Posterior vena cava (tissue), 2 donors: ENCODE measurements at places on chromosomes 1 and 21.

DNA sequence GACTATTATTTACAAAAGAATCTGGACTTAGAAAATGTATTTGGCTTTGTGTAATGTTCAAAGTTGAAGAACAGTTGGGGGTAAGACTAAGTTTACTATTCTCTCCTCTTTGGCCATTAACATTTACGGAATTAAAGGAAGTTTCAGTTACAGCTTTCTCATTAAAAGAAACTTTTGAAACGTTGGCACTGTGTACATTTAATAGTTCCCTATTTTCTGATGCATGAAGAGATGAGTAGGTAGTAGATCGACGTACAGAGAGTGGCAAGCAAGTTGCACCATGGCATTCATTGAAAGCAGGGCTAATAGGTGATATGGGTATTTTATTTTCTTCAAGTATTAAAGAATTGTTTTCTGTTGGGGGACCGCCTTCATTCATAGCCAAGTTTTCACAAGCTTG lies 3.2 kb downstream of the ASPM start:
- DNase-seq: no peak

DNA sequence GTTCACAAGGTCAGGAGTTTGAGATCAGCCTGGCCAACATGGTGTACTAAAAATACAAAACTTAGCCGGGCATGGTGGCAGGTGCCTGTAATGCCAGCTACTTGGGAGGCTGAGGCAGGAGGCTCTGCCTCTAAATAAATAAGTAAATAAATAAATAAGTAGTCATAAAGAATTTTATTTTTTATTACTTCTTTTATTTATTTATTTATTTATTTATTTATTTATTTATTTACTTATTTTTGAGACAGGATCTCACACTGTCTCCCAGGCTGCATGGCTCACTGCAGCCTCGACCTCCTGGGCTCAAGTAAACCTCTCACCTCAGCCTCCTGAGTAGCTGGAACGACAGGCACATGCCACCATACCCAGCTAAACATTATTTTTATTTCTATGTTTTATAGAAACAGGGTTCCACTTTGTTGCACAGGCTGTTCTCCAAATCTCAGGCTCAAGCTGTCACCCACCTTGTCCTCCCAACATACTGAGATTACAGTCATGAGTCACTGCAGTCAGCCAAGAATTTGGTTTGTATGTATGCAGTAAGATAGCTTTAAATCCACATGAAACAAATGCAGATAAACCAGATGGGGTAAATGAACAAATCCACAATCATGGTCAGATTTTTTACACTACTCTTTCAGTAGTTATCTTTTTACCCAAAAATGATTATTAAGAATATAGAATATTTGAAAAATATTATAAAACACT lies 523.3 kb upstream of the RGS18 start:
- no peak for DNase-seq

DNA sequence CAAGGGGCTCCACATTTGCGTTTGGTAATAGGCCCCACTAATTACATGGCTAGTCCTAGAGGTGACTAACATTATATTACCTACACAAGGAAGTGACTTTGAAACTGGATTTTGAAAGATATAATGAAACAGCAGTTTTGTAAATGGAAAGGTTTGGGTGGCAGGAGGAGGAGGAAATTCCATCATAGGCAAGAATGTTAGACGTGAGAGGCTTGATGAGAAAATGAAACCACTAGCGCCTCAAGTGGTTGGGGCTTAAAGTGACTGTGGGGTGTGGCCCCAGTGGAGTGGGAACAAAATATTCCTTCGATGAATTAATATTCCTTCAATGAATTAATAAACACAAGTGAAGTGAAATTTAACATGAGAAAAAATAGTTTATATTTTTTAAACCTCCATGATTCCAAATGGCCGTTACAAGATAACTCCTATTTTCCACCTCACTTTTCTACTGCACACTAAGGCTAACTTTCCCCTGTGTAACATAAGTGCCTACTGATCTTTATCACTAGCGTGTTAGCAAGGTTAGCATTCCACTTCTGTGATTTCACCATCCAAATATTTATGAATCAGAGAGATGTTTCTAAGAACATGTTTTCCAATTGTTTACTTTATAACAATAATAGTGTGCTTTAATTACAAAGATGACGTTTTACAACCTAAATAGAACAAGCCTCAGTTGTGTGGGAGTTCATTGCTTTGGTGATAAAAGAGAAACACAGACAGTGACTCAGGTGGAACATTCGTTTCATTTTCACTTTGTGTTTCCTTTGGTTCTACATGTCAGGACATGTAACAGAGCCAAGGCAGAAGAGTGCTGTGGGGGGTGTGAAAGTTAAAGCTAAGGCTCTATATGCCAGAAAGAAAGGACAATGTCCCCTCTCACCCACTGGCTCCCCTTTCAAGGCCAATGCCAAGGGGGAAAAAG lies 12.5 kb upstream of the ATF3 start:
- no peak for DNase-seq

- DNase-seq: no peak
Measured at GRCh38 chr1:31238986-31239613, 587 bp downstream of the NKAIN1 start.

GRCh38 chr1:73593804-73594203 lies 604.2 kb downstream of the LRRIQ3 start:
- DNase-seq: no peak

DNA sequence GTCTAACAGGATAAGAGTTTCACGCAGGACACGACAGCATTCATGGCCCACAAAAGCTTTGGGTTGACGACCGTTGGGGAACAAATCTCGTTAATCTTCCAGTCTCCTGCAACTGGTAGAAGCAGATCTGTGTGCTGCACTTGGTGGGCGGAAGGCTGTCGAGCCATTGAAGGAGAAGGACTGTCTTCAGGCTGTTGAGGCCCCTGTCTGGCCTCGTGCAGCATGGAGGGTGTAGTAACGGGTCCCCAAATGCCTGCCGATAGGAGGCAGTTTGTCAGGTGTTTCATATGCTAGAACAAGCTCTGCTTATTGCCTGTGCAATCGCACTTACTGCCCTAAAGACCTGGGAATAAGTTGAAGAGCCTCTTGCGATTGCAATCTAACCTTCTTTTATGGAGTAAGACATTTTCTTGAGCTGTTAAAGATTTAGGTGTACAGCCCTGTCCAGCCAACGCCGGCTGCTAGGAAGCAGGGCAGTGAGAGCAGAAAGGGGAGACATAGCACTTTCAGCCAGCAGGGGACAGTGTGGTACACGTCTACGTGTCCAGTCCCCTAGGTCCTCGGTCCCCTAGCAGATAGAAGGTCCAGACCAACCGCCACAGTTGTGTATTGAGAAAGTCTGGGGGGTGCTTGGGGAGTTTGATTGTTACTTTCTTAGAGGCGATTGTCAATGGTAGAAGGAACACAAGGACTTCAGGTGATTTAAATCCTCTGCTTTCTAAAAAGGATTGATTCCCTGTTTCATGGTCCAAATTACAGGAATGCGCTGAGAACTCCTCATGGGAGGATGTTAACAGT lies 102.3 kb upstream of the TMPRSS2 start:
- DNase-seq: no peak

GRCh38 chr1:18743233-18743632 lies 112.6 kb downstream of the PAX7 start:
- DNase-seq: no peak

GRCh38 chr21:34042735-34043134 lies 30.6 kb upstream of the MRPS6 start:
- no peak for DNase-seq

DNA sequence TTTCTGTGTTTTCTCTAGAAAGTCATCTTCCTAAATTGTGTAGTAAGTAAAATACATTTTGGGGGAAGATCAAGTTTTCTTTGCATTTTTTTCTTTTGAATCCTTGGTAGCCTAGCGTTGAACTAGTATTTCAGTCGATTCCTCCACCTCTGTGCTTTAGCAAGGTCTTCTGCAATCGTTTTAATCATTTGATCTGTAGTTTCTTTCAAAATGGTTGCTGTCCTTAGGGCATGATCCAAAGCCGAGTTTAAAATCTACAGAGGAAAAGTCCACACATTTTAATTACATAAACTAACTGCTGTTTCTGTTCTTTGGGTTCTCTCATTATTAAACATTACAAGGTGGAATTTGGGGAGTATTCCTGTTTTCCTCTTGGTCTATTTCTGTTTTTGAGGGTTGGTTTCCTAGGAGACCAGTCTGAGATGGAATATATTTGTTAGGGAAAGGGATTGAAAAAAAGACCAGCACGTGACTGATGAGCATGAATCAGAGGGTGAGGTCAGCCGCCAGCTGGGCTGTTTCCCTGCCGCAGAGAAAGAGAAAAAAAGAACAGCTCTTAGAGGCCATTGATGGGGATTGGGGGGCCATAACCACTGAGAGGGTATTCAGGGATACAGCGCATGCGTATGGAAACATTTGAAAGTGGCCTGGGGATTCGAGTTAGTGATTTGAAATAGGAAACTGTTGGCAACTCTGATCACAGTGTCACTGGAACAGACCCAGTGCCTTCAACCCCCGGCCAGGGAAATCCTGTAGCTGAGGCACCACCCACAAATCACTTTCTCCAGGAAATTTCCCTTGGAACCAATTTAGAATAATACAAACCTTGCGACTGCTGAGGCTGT lies 40.6 kb downstream of the AKNAD1 start:
- DNase-seq: peak; percentile 91

DNA sequence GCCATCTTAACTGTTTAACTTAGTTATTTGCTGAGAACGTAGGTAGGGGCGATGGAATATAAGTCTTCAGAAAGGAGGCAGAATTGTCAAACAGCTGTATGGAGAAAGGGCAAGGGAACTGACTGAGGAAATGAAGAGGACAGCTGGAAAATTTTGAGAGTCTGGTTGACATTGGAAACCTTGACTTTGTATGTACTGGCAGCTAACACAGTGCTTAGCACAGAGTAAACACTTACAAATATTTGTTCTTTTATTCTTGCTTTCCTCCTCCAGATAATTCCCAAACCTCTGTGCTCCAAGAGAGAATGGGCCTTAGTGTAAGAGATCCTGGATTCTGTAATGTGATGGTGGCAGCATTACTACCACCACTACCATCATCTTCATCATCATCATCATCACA lies 91.3 kb downstream of the ZSCAN20 start:
- DNase-seq: no peak

DNA sequence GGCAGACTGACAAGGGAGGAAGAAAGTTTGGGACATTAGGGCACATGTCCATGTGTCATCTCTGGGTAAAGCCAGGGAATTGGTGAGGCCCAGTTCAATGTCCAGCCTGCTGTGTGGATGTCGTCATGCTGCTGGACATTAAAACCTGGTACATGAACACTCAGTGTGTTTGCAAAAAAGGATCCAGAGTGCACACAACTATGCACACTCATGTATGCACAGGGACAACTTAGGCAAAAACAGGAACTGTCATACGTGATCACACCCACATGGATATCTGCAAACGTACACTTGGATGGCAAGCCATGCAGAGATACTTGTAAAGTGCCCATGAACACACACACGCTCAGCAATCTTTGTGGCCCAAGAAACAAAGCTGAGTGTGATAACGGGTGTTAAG lies 47.9 kb upstream of the NEK2 start:
- no peak for DNase-seq

DNA sequence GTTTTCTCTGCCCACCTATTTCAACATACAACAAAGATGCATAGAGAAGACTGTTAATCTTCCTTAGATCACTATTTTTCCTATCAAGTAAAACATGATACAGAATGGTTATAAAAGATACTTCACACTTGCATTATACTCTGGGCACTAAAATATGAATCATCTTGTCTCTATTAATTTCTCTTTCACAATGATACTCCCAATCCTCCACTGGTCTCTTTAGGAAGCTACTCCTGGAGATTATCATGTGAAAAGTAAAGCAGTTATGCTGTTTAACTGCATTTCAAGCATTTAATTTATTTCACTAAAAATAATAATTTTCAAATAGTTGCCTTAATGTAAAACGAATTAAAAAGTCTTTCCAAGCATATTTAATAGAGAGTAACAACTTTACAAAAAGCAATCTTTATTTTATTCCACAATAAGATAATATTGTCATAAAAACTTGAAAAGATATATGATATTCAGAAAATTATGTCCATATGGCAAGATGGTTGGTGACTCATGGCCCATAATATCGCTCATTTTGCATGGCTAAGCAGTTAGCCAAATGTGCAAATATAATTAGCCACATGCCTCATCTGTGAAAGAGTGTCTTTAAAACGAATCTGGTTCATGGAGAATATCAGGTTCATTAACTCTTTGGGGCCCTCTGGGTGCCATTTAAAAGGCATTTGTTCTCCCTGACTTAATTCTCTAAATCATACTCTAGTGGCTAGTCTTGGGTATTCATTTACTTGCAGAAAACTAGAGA lies 1569.0 kb upstream of the B3GALT2 start:
- DNase-seq: no peak

GRCh38 chr1:150764617-150765101 lies 919 bp downstream of the CTSS start:
- DNase-seq: no peak

- DNase-seq: no peak
Measured at GRCh38 chr1:211345719-211346118, 19.1 kb downstream of the TRAF5 start.

GRCh38 chr1:170326186-170326585 lies 180.4 kb downstream of the NTMT2 start:
- no peak for DNase-seq

DNA sequence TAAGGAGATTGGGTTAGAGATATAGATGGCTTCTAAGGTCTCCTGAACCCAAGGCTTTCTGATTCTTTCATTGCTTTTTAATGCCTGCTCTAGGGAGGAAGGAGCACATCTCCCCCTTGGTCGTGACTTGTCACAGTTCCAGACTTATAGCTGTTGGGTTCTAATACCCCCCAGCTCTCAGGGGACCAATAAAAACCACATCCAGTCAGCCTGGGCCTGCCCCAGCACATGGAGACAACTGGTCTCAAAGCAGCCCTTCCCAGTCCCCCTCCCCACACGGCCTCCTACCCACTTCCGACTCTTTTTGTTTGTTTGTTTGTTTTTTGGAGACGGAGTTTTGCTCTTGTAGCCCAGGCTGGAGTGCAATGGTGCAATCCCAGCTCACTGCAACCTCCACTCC lies 23.3 kb downstream of the QSOX1 start:
- peak; percentile 61 for DNase-seq

DNA sequence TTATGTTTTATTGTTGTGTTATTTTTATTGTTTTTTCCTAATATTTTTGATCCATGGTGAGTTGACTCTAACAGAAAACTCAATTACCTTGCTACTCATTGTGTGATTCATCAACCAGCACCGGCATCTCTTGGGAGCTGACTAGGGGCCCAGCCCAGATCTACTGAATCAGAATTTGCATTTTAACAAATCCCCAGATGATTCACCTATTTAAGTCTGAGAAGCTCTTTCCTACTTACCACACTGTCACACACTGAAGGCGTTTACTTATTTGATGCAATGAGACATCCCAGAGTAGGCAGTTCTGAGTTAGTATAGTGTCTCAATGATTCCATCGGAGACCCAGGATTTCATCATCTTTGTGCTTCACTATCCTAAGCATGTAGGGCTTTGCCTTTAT lies 416.6 kb downstream of the RWDD3 start:
- no peak for DNase-seq

DNA sequence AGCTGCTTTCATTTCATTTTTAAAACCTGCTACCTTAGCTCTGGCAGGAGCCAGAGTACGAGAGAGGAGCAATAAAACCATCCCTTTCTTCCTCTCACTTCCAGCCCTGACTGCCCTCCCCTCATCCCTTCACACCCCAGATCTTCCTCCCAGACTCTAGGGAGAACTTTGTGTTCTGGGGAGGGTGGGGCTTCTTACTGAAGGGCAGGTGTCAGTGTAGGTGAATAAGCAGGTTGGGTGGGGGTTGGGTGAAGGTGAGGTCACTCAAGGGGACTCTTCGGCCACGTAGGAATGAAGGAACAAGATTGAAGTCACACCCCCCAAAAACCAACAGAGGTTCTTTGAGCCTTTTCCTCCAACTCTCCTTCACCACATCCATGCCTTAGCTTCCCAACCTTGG lies 88.9 kb downstream of the CD58 start:
- no peak for DNase-seq

GRCh38 chr1:207251066-207251465 lies 70.4 kb upstream of the CD55 start:
- DNase-seq: no peak
